ENCODE measurements at places on chromosomes 3 and 15.

DNA sequence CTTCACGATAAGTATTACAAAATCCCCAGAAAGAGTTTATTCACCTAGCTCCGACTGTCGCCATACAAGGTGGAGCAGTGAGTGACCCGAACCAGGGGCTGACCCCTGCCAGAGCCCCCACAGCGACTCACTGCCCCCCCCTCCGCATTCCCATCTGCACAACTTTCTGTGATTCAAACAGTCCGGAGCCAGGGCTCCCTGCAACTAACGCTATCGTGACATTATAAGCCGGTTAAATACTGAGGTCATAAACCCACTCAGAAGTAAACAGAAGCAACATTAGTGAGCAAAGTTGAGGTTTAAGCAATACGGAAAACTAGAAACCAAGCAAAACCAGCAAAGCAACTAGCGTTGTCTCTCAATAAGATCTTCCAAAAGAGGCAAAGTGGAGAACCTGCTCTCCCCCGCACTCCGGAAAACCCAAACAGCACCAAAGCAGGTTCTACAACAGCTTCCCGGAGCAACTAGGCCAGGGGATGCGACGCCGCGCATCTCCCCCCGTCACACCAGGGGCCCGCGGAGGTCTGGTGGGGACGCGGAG, 642 bp downstream of the SCAP start:
- DNase-seq = no peak

- DNase-seq = no peak
These were observed 4.0 kb upstream of the LMLN start for GRCh38 chr3:197955892-197956477.

- DNase-seq = no peak
These were observed 28.1 kb upstream of the INSYN1 start for GRCh38 chr15:73781038-73781925.

DNA sequence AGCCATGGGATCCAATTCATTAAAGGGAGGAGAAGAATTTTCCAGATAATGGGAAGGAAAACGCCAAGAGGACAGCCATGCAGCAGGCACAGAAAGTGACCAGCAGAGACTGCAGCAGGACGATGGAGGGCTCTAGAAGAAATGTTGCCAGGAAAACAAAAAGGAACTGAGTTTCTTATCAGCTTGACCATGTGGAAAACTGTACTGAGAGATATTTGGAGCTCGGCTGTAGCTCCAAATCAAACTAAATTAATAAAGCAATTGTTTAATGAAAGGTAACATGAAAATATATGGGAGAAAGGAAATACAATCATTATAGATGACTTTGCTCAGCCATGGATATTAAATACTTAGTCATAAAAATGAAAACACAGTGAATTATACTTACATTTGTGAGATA, 63.7 kb downstream of the SSR3 start:
- no peak for DNase-seq

GRCh38 chr15:65289261-65289854, 2.7 kb upstream of the PARP16 start:
- no peak for DNase-seq

- DNase-seq = no peak
These were observed 12.4 kb upstream of the CEP152 start for GRCh38 chr15:48823237-48823636.

DNA sequence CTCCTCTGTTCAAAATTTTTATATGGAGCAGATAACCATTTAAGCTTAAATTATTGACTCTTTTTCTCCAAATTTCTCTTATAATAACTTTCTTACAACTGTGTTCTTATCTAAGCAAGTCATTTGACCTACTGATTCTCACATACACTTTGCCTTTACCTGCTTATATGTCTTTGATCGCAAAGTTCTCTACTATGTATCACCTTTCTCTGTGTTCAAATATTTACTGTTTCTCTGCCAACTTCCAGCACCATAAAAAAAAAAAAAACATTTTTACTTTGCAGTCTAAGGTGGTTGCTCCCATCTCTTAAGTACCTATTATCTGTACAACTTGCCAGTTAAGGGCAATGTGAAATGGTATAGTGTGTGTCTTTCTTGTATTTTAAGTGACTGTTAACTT, 100.8 kb upstream of the DPH6 start:
- no peak for DNase-seq

- DNase-seq = no peak
These were observed 95.7 kb downstream of the CPN2 start for GRCh38 chr3:194255252-194256039.

- DNase-seq = no peak
These were observed 51.0 kb upstream of the SLCO2A1 start for GRCh38 chr3:134080761-134081160.

GRCh38 chr3:35666888-35667287, 27.6 kb downstream of the ARPP21 start:
- DNase-seq = no peak

DNA sequence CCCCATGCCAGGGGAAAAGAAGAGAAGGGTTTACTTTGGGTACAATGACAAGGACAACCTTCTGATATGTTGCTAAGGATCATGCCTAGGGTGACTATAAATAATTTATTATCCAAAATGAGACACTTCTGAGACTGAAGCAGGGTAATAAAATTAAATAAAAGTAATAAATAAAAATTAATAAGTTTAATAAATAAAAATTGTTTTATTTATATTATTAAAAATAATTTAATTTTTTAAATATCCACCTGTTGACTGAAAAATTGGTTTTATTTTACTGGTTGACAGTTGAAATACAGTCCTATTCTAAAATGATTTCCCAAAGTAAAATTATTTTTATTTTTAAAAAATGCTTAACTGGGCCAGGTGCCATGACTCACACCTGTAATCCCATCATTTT, 102.0 kb downstream of the FHIT start:
- DNase-seq = no peak

- no peak for DNase-seq
These were observed 20.0 kb upstream of the SLC25A26 start for GRCh38 chr3:66200786-66201185.

- DNase-seq = no peak
These were observed 21.4 kb downstream of the CBLB start for GRCh38 chr3:105847452-105847851.

DNA sequence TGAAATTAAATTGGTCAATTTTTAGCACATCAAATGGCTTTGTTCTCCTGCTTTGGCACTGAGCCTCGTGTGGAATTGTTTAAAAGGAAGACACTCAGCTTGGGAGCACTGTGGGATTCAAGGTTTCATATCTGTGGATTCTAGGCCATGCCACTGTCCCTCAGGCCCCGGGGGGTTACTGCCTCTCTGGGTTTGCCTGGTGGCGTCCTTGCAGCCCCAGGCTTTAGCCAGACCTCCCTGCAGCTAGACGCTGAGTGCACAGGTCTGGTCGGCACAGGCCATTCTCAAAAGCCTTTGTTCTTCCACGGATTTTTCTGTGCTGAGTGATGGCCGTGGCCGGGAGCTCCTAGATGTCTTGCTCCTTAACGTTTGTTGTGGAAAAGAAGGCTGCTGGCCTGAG, 76.2 kb downstream of the CACNA2D3 start:
- no peak for DNase-seq

DNA sequence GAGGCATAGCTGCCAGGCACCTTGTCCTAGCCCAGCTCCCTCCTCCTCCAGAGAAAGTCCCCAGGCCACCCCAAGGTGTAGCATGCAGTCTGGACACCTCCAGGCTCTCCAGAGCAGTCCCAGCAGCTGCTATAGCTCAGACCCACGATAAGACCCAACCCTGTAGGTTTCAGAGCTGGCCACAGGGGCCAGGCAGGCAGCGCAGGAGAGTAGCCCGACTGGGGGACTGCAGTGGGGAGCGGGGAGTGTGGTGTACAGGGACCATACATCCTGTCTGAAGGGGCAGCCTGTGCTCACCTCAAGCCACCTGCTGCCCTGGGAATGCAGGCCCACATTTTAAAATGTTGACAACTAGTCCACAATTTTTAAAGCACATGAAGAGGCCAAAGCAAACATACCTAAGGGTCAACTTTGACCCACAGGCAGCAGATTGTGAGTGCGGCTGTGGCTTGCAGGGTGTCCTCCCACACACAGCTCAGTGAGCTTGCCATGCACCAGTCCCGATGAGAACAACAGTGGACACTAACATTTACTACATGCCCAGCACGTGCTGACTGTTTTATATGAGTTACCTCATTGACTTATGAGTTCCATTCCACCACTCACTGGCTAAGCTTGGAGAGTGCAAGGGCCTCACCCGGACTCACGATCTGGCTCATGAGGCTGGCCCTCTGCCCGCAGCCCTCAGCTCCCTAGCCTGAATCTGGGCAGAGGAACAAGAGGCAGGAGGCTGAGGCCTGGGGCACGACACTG, 81.4 kb downstream of the DNAJB8 start:
- DNase-seq = no peak

DNA sequence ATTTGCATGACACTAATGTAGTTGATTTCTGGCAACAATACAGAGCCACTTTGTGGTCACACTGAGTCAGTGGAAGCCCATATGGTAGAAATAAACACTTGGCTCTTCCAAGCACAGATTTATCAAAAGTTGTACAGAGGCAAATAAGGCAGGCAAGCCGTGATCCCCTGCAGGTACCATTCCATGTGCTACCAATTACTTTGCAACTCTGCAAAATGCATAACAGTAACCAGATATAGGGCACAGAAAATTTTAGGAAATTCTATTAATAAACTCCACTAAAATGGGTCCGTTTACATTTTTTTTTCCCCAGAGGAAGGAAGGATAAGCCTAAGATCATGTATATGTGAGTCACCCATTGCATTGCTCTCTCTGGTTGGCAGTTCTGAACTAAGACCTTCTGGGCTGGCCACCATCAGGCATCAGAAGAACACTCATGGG, 103.1 kb upstream of the PTX3 start:
- no peak for DNase-seq

DNA sequence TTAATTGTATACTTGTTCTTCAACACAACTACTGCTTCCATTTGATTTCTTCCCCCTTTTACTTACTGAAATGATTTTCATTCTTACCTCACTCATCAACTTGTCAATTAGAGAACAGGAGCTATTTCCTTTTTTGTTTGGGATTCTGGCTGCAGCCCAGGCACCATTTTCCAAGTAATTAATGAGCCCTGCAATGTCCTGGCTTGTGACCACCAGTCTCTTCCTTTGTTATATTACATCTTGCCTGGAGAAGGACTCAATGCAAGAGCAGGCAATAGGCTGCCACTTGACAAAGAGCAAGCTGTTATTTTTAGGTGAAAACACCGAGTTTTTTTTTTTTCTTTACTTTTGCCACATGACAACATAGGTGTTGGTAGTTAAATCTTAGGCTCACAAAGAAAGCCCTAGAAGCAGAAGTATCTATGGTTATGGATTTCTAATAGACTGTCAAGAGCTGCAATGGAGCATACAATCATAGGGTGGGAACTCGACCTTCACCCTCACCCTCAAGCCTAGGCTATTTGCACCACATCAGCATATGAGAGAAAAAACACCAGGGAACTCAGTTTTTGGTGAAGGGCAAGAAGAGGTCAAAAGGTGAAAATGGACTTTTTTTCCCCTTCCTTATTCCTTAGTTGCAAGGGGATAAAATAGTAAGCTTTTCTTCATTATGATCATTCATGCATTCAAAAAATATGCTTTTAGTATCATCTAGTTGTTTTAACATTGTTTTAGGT, 114.9 kb downstream of the TNIK start:
- DNase-seq = no peak

DNA sequence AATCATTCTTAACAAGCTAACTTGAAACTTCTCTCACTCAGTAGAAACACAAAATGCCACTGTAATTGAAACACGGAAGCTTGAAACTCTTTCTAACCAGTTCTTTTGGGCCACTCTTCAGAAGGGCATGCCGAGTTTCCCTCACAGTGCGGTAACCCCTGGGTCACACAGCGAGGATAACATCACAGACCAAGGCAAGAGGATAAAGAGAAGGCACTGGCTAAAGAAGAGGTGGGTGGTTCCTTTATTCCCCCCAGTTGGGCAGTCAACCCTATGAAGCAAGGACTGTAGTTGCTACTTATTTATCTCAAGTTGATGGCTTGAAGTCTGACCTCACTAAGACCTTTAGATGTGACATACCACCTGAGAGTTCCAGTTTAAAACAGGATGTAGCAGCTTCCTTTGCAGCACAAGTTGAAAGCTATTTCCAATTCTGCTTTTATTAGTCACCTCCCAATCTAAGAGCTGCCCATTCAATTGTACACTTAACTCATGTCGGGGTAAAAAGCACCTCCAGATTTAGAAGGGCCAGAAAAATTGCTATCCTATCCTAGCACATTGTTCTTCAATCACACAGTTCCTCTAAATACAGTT, 272.4 kb downstream of the TIGIT start:
- DNase-seq = no peak

DNA sequence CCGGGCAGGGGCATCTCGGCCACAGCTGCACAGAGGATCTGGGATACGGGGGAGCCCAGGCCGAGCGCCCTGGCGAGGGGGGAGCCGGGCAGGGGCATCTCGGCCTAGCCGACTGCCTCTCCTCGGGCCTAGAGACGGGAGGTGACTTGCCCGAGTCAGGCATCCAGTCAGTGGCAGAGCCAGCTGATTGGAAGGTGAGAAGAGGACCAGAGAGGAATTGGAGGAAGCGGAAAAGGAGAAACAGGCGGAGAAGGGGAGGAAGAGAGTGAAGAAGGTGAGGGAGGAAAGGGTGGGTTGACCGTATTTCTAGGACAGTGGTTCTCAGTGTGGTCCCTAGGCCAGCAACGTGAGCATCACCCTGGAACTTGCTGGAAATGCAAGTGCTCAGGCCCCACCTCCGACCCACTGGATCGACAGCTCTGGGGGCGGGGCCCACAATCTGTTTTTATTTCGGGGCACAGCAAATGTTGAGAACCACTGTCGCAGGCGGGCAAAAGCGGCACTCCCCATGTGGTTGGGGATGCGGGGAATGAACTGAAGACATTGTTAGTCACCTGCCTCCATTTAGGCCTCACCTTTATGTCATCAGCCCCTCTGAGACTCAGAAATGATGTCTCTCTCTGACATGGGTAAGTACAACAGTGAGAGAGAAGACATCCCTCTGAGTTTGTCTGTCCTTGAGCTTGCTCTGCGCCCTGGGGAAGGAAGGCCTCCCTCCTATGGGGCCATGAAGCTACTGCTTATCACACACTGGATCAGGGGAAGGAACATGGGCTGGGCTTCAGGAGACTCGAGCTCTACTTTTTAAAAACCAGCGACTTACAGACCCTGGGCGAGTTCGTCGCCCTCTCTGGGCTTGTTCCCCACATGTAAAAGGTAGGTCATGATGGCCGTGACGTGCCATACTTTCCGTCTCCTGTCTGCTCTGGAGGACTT, 1.0 kb upstream of the MELTF start:
- DNase-seq = no peak
